Stimulated activated effector memory CD8-positive, alpha-beta T cell treated with anti-CD3 and anti-CD28 coated beads, Interleukin-12 subunit alpha, Interleukin-12 subunit beta, amount 100 ng/mL, for 72 hours (primary cell): ENCODE measurements at places on chromosomes 6 and 20.
A peak's percentile ranks its signal among the peaks of the same experiment; 100 is the strongest.

DNA sequence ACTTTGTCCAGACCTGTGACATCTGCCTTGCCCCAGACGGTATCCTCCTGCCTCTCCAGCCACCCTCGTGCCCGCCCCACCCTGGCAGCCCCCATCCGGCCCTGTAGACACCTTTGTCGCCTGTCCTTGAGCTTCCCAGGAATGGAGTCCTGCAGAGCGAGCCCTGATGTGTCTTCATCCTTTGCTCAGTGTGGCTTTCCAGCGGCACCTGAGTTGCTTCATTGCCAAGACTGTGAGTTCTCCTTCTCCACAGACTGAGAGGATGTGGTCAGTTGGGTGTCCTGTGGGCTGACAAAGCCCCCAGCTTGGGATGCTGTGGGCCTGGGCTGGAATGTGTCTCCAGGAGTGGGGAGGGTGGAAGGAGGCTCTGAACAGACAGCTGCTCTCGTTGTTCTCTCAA is 1.7 kb upstream of the CST4 start:
- no peak for DNase-seq

DNA sequence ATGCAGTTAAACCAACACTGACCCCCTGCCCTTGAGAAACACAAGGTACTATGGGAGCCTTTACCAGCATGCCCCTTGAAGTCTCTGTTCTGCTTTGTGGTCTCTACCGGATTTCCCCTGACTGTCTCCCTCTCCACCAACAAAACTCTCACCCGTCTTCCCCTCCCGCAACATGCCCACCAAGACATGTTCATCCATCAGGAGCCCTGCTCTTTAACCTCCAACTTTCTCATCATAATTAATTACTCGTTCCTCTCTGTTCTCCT is 1.1 kb downstream of the ZNF165 start:
- no peak for DNase-seq

DNA sequence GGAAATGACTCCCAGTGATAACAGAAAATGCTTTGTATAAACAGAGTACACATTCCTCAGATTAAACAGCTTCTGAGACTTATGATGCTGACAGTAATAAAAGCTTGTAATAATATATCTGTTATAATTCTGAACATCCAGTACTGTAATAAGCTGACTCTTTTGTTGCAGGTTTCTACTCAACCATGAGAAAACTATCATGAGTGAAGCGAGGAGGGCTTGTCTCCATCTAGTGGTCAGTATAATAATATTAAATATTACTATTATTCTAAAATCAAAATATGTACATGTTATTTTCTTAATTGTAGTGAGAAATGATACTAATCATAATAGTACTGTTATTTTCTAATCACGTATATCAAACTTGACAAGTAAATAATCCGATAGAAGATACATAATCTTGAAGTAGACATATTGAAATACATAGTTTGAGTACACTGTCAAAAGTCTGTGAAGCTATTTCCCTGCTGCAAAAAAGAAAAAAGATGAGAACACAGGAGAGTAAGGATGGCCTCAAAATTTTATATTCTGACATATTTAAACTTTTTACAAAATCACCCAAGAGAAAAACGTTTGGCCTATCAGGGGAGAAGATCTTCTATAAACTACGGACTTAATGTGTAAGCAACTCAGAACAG is 183.1 kb downstream of the MOXD1 start:
- DNase-seq: no peak

GRCh38 chr20:17671565-17671964 is 10.5 kb downstream of the RRBP1 start:
- DNase-seq: no peak

DNA sequence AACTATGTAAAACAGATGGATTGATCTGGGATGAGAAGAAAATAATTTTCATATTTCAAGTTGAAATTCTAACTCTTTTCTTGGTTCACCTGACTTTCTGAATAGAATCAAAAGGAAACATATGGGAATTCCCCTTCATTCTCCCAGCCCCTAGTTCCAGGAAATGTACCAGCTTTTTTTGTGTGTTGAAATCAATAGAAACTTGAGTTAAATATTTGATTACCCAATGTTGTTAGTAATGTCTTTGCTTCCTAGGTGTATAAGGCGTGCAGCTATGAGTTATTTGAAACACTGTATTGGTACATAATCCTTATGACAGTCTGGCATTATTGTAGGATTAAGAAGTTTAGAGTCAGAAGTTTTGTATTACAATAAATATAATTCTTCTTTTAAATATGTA is 21.5 kb downstream of the VNN2 start:
- DNase-seq: no peak

DNA sequence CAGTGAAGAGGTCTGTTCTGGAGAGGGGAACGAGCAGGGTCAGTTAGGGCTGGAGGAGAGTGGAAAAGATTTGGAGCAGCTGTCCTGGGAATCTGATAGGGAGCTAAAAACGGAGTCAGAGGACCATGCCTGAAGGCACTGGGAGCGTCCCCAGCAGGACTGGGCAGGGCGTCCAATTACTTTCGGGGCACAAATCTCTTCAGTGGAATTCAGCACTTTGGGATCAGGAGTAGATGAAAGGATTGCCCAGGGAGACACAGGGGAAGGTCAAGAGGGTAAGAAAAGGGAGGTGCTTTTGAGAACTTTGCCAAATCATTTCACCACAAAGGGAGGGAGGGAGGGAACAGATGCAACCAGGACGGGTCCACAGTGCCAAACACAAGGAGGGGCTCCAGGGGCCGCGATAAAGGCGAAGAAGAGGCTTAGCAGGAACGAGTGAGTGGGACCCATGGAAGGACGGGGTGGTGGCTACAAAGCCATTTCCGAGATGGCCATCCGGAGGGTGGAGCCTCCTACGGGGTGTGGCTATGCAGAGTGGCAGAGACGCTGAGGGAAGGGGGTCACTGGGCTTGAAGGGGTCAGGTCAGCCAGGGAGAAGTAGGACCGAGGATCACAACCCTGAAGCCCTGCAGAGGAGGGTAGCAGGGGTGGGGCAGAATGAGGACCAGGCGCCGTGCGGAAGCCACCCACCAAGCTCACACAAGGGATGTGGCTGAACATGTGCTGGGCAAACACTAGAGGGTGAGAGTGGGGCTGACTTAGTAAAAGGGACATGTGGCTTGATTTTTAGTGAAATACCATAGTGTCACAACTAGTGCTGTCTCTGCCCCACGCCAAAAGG is 180.0 kb upstream of the RREB1 start:
- DNase-seq: no peak

GRCh38 chr6:125183391-125183790 is 29.8 kb downstream of the TPD52L1 start:
- no peak for DNase-seq

GRCh38 chr6:26594131-26594498 is 2.6 kb upstream of the ABT1 start:
- no peak for DNase-seq

GRCh38 chr6:26561533-26562466 is 23.6 kb downstream of the HMGN4 start:
- peak; percentile 41 for DNase-seq

- DNase-seq: no peak
Measured at GRCh38 chr6:163707387-163708355, 293.2 kb downstream of the QKI start.
